Kidney epithelial cell (primary cell): ENCODE measurements at places on chromosomes 2 and 18.
A peak's percentile ranks its signal among the peaks of the same experiment; 100 is the strongest.

DNA sequence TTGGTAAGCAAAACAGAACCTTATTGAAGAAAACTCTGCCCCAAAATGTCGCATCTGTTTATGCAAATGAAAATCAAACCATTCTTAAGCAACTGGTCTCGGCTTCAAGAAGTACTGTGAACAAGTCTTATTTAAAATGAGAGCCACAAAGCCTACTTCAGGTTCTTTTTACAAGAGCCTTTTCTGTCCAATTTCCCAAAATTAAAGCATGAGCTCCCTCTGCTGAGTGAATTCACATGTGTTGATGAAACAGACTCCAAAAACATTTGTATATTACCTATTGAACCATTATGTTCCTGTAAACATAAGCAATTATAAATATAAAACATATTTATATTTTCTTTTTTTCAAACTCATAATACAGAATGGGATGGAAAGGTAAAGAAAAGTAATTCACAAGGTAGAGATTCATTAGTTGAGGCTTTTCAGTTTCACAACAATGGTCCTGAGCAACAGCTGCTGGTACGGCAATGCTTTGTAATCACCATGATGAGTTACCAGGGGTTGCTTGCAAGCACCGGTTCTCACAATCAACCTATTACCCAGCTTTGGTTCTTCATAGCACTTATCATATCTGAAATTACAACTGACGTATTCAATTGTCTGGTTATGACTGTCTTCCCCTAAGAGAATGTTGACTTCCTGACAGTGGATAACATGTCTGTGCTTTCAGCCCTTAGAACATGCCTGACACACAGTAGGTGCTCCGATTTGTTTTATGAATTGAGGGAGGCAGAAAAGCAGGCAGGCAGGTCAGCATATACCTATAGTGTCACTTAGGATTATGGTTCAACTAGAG lies 108.4 kb upstream of the BZW1 start:
- peak; percentile 39 for DNase-seq

DNA sequence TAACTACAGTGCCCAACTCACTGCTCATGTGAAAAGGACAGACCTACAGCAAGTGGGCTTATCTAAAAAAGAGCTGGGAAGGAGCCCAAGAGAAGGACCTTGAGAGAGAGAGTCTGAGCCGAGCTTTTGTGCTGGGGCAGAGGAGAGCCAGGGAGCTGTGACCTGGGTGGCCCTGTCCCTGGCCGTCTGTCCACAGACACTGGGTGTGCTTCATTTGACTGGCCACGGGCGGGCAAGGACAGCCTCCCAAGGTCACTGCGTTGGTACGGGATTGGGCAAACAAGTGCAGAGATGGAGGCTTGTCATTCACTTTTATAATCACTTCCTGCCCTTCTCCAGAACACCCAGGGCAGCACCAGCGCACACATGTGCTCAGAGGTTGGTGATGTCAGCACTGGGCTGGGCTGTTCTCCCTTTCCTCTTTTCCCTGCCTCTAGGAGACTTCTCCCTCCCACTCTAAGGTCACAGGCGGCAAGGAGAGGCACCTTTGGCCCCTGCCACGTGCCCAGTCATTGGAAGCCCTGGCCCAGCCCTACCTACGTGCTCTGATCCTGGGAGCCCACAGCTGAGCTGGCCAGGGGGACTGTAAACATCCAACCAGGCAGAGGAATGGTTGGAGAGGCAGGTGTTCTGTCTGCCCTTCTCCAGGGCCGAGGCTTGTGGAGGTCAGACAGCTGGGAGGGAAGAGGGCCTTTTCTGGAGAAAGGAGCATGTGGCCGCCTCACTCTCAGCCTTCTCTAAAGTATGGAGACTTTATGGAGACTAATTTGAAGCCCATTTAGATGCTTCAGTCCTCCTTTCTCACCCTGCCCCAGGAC lies 6.4 kb upstream of the PSD4 start:
- no peak for DNase-seq

DNA sequence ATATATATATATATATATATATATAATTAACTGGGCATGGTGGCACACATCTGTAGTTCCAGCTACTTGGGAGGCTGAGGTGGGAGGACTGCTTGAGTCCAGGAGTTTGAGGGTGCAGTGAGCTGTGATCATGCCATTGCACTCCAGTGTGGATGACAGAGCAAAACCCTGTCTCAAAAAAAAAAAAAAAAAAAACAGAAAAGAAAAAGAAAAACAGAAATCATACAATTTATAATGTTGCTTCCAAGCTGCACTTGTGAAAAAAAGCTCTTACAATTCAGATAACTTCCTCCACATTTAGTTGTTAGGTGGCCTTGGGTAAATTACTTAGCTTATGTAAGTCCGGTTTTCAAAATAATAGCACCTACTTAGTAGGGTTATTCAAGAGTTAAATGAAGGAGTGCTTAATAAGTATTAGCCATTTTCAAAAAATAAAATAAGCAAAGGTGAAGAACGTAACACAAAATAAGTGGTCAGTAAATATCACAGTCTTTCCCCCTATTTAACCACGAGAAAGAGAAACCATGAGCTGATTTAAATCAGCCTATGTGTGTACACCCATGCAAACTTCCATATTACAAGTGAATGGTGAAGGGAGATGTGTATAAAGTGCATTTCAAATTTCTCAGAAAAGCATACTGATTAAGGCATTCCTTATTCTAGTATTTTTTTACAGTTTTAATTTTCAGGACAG lies 2.3 kb downstream of the WIPF1 start:
- no peak for DNase-seq

- no peak for DNase-seq
Observed at GRCh38 chr2:159506202-159506601, 110.1 kb downstream of the BAZ2B start.

DNA sequence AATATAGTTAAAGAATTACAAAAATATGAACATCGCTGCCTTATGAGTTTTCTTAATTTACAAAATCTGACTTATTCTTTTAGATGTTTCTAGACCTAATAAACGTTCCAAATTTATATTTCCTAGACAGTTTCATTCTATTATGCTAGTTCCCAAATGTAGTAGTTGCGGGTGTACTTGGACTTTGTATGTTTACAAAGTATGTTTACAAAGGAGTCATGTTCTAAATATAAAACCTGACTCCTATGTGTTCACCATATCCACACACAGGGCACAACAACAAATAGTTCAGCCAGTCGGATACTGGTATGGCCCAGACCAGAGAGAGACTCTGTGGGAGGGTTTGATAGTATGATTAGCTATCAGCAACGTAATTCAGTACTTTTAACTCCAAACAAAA lies 230.7 kb downstream of the KCNH7 start:
- DNase-seq, result no peak

DNA sequence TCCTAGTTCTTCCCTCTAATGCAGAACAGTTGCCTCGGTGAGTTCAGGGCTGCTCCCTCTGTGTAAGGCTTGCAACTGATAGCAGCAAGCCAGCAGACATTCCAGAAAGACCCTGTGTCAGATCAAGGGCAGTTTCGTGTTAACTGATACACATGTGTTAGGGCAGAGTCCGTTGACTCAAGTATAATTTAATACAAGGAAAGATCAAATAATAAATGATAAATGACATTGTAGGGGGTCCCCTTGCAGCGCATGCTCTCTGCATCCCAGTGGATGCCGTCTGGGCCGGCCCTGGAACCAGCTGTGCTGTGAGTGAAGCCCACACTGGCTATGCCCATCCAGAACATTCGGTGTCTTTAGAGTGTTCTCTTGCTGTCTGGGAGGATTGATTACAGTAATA lies 180.3 kb downstream of the AGAP1 start:
- DNase-seq, result no peak

- DNase-seq, result no peak
Observed at GRCh38 chr2:55957142-55957541, 33.6 kb upstream of the EFEMP1 start.
